GM13976 (cell line): ENCODE measurements at places on chromosomes 13 and 19.

DNA sequence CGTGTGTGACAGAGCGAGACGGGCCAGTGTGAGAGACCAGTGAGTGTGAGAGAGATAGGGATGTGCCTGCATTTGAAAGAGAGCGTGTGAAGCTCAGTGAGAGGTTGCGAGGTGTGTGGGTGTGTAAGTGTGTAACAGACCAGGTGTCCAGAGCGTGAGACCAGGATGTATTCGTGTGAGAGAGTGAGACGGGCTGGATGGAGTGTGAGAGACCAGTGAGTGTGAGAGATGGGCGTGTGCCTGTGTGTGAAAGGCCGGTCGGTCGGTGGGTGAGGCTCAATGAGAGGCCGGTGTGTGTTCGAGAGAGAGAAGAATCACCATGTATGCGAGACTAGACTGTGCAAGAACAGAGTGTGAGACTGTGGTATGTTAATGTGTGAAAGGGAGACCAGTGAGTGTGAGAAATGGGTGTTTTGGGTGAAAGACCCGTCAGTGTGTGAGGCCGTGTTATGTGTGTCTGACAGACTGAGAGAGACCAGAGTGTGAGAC is 679 bp downstream of the ZNF471 start:
- peak; percentile 10 for DNase-seq

- DNase-seq: no peak
Measured at GRCh38 chr19:46111376-46111775, 13.1 kb downstream of the IGFL3 start.

GRCh38 chr13:80603351-80603750 is 262.4 kb upstream of the SPRY2 start:
- no peak for DNase-seq

- no peak for DNase-seq
Measured at GRCh38 chr13:94080527-94080926, 399.0 kb downstream of the DCT start.

- DNase-seq: no peak
Measured at GRCh38 chr19:51450730-51451307, 7.4 kb downstream of the SIGLEC8 start.

GRCh38 chr19:28184997-28185396 is 1028.0 kb downstream of the UQCRFS1 start:
- DNase-seq: no peak

GRCh38 chr13:101514695-101515275 is 62.3 kb downstream of the ITGBL1 start:
- peak; percentile 3 for DNase-seq

- no peak for DNase-seq
Measured at GRCh38 chr13:88685459-88685858, 1014.3 kb downstream of the SLITRK5 start.

GRCh38 chr19:22144394-22144793 is 52.4 kb downstream of the ZNF676 start:
- no peak for DNase-seq

DNA sequence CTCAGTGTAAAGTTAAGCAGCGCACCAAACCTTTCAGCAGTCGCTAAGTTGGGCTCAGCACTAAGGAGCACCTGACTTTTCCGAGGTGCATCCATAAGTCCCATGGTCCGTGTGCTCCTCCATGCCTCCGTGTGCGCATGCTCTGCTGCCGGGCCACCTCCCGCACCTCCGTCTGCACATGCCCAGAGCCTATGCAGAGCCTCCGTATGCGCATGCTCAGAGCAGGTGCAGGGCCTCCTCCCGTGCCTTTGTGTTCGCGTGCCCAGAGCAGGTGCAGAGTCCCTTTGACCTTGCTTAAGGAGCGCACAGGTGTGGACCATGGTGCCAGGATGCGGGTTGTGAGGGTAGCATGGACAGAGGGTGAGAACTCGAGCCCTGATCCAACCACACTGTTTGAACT is 46.0 kb downstream of the ATP11A start:
- DNase-seq: no peak

DNA sequence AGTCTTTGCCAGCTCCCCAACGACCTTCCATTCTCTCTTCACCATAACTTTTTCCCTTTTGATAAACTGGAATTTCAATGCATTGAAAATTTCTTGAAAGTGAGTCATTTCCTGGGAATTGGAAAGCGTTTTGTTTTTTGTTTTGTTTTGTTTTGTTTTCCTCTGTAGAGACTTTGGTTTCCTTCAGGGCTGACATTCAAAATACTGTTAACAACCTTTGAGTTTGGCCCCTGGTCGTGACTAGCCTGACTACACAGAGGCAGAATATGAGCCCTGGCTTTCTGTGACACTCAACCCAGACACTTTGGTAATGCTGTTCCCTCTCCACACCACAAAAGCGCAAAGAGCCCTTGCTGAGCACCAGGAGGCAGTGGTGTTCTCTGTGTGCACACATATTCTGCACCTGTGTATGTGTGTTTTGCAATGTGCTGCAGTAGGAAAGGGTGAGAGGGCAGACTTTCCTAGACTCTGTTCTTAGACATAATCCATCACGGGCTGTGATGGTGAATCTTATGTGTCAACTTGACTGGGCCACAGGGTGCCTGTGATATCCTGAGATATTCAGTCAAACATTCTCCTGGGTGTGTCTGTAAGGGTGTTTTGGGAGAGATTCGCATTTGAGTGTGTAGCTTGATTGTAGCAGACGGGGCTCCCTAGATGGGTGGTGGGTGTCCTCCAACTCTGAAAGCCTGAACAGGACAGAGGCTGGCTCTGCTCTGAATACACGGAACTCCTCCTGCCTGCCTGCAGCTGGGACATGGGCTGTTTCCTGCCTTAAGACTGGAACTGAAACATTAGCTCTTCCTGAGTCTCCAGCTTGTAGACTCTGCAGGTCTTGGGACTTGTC is 29.5 kb upstream of the ANKRD10 start:
- peak; percentile 76 for DNase-seq

- DNase-seq: no peak
Measured at GRCh38 chr13:31057403-31058033, 104.2 kb downstream of the HSPH1 start.

DNA sequence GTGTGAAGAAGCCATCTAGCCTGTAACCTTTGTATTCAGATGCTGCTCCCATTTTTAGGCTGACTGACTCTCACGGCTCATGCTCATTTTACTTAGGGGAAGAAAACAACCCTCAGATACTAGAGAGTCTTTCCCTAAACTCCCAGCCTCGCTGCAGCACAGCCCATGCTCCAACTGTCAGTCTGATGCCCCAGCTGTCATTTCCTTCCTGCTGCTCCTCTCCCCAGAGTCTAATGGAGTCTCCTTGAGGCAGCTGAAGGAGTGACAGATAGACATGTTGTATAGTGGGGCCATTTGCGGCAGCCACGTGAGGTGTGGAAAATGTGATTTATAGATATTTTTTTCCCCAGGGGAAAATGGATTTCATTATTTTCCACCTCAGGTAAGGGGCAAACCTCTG is 59.2 kb upstream of the OLFM4 start:
- no peak for DNase-seq

DNA sequence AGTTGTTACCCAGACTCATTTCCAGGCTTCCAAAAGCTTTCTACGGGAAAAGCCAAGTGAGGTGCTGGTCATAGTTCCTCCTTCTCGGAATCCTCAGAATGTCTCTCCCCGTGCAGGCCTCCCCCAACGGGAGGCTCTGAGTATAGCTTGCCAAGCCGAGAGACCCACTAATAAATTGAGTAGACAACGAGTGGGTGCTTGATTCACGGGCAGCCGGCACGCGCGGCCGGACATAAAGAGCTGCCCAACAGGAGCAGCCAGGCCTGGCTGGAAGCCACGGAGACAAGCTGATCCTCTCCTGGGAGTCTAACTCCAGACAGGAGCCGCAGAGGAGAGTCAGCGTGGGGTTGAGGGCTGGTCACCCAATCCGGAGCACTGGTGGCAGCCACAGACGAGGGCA is 43.4 kb upstream of the MEDAG start:
- no peak for DNase-seq

DNA sequence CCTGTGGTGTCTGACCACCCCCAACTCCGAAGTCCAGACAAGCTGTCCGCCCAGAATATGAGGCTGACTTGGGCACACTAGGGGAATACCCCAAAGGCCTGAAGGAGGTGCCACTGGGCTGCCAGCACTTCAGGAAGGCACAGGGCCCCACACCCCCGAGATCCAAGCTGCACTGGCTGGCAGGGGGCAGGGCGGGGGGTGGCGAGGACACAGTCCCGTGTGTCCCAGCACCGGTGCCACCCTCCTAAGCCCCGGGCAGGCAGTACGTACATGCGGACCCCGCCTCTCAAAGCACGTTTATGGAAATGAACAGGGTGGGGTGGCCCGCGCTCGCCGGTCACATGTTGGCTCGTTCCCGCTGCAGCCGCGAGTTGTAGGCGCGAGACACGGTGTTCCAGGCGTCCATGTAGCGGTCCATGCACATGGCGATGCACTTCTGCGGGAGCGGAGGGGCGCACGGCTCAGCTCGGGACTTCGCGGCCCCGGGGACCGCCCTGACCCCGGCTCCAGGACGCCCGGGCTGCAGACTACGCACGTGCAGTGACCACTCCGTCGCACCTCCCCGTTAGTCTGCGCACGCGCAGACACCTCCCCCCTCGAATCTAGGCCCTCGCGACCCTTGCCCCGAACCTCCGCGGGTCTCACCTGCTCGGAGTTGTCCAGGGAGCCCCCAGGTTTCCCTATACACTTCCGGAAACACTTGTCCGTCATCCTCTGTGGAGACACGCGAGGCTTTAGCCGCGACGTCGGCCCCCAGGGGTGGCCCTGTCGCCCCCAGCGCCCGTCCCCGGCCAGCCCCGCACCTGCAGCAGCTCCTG is 566 bp downstream of the TIMM13 start:
- DNase-seq: peak; percentile 84

DNA sequence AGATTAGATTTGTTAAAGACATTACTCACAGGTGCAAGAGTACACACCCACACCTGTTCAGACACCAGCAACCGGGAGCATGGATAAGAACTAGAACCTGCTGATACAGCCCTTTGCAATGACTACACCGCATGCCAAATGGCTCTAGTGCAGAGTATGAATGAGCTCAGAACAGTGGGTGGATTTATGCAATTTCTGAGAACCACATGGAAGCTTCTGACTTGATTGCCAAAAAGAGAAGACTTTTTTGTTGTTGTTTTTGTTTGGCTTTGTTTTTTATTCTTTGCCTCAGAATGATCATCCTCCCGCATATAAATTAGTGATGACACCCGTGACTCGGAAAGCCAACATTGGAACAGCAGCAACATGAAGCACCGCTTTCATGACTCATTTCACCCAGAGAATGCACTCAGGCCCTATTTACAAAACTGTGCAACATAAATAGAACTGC is 77.4 kb upstream of the LRCH1 start:
- no peak for DNase-seq
